GM23338 (cell line): ENCODE measurements at places on chromosomes 11 and 22.

DNA sequence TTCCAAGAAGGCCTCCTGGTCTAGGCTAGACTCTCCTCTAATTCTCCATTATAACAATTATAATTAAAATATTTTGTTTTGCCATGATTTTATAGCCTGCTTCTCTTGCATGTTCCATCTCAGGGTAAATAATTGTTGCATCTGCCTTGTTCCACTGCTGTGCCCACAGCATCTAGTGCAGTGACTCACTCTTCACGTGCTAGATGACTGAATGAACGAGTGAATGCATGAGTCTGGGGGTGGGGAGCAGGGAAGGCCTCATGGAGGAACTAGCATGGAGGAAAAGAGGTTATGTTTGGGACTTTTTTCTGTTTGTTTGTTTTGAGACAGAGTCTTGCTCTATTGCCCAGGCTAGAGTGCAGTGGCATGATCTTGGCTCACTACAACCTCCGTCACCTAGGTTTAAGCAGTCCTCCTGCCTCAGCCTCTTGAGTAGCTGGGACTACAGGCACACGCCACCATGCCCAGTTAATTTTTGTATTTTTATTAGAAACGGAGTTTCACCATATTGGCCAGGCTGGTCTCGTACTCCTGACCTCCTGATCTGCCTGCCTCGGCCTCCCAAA lies 5.2 kb upstream of the OAF start:
- no peak for DNase-seq

- DNase-seq = no peak
Measured at GRCh38 chr11:64880240-64881001, 2.0 kb upstream of the EHD1 start.

DNA sequence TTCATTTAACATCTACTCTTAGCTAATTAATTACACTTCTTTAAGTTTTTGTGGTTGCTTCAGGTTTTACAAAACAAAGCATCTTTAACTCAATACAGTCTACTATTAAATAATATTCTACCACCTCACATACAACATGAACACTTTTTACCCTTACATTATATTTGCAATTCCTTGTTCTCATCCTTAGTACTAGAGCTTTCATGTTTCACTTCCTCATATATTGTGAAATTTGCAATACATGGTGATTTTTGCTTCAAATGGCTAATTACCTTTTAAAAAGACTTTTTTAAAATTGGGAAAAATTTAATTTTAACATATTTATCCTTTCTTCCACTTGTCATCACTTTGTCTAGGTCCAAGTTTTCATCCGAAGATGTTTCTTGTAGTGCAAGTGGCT lies 37.5 kb downstream of the RSF1 start:
- DNase-seq = no peak

DNA sequence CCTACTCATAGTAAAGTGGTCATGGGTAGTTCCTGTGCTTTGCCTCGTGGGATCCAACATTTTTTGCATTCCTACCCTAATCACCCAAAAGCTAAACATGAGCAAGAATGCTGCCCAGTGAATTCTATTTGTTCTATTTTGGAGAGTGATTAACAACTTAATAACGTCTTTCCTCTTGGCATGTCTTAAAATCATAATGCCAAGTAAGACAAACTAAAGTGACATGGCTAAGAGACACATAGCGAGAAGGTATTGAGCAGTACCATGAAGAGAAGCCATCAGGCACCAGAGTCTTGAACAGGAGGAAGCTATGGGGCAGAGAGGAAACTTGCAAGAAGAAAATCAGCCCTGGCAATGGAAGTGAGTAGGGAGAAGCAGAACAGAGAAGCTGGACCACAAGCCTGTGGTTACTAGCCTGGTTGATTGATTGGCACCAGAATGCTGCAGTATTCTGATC lies 32.0 kb downstream of the EXPH5 start:
- DNase-seq = no peak

- peak; percentile 82 for DNase-seq
Measured at GRCh38 chr22:37198258-37199102, 10.4 kb upstream of the C1QTNF6 start.

DNA sequence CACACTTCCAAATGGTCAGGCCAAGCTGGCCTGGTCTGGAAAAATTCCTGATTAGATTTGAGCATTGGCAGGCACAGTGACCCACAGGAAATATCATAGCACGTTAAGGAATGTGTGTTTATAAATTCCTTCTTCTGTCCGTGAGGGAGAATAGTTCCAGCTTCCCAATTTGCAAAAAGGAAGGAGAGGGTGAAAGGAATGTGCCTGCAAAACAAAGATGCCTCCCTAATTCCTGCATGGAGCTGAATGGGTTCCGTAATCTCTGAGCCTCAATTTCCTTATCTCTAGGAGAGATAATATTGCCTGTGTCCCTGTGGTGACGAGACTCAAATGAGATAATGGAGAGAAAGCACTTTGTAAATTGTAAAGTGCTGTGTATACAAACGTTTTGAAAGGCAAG lies 105.1 kb downstream of the FEZ1 start:
- peak; percentile 55 for DNase-seq

DNA sequence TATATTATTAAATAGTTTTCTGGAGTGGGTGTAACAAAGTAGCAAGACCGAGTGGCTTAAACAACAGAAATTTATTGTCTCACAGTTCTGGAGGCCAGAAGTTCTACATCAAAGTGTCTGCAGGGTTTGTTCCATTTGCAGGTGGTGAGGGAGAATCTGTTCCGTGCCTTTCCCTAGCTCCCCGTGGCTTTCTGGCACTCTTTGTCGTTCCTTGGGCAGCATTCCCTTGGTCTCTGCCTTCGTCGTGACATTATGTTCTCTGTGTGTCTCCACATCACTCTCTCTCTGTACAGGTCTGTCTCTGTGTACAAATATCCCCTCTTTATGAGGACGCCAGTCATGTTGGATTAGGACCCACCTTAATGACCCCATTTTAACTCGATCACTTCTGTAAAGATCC lies 38.2 kb downstream of the LDLRAD3 start:
- DNase-seq = no peak

DNA sequence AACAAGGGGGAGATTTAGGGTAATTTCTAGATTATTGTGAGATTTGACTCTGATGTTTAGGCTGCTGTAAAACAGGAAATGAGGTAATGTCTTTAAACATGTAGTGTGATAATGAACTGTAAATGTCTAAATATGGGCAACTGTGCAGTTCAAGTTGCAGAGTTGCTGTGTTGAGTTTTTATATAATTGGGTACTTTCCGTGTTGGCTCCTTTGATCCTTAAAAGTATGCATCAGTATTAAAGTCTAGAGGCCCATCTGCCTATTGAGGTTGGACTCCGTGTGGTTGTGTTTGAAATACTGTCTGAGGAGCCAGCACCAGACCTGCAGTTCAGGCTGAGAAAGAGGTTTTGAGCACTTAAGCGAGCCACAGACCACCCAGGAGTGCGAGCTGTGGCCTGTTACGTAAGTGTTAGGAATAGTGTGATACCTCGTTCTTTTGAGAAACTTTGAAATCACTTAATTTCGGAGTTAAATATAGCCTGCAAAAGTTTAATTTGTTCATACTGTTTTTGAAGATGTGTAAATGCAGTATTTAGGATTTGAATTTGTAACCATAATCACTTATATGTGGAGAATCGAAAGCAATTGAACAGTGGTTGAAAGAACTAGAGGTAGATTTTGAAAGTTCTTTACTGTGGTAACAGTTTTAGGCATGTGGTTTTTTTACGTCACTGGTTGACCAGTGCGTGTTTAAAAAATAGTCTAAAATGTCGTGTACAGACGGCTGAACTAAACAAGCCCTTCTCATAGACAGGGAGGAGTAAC lies 9.0 kb downstream of the FAM118A start:
- peak; percentile 20 for DNase-seq

DNA sequence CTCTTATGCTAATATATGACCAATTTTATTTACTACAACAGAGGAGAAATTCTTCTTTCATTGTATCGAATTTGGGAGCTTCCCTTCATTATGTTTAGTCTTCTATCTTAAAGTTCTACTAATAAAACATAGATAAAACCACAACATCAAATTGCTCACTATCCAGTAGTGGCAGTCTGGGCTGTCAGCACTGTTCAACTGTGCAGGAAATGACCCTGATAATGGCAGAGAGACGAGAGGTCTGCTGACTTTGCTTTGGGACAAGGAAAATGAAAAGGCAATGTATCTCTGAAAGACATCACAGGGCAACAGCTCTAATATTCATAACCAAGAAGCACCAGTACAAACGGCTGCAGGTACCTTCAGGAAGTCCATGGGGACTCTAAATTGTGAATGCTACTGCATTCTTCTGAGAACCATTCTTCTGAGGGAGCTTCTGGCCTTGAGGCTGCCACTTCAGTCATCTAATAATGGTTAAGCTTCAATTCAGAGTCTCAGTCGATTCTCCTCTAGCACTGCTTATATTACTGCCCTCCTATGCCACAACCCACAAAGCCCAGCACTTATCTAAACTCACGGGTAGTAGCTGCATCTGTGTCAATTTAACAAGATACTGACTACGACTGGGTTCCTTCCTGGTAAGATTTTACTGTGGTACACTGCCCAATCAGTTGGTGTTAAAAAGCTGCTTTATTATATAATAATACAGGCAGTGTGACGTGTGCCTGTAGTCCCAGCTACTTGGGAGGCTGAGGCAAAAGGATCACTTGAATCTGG lies 44.2 kb downstream of the CKAP5 start:
- DNase-seq = no peak

GRCh38 chr11:19772480-19772879 lies 59.8 kb downstream of the NAV2 start:
- DNase-seq = peak; percentile 93

DNA sequence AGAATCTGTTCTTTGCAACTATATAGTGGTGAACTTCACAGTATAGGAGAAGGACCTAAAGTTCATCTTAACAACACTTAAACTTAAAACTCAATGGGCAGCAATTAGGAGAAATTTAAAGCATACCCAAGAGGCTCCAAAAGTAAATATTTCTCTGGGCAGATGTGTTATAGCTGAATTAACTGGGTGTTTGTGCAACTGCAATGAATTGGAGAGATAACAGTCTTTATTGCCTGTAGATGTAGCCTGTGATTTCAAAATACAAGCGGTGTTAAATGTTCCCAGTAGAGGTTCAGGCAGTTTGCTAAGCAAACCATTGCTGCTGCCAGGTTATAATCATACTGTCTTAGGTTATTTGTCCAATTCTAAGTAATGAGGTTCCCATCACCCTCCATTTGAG lies 294.1 kb upstream of the MTNR1B start:
- DNase-seq = no peak

- DNase-seq = no peak
Measured at GRCh38 chr11:128409476-128409875, 177.9 kb downstream of the ETS1 start.

DNA sequence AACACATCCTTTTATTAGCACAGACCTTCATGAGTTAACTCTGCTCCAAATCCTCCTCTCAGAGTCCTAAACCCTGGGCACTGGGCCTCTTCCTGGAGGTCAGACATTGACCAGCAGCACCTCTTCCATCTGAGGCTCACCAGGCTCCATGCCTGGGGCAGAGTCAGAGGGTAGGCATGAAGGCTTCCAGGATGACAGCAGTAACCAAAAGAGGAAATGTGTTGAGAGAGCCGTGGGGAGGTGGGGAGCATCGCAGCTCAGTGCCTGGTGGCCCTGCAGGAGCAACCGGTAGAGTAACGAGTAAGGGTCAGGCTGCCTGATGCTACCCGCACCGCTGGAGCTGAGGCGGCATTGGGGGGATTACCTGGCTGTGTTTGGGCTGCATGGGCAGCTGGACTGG lies 9.4 kb upstream of the NAV2 start:
- DNase-seq = no peak

DNA sequence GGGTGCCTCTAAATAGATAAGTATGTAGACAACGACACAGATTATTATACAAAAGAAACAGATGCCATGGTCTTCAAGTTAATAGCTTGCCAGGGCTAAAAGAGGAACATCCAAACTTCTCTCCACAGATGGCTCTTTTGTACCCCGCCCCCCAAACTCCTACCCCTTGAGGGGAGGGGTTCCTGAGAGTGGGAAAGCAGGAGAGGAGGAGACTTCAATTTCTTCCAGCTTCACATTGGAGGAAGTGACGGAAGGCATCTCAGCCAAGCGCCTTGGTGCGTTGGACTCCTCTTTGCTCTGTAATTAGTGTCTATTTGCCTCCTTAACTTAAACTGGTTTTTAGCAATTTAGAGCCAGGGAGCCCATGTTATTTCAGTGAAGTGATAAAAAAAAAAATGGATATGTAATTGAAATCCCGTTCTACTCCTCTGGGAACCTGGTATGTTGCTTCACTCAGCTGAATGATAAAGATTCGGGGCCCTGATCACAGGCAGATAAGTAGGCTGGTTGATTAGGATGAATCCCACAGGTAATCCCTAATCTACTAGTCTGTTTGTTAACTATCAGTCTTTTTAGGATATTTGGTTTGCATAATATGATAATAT lies 580.9 kb upstream of the CADM1 start:
- DNase-seq = no peak

GRCh38 chr11:33116535-33116934 lies 44.7 kb downstream of the CSTF3 start:
- no peak for DNase-seq

GRCh38 chr22:20258584-20259326 lies 9.4 kb downstream of the RTN4R start:
- DNase-seq = peak; percentile 45

DNA sequence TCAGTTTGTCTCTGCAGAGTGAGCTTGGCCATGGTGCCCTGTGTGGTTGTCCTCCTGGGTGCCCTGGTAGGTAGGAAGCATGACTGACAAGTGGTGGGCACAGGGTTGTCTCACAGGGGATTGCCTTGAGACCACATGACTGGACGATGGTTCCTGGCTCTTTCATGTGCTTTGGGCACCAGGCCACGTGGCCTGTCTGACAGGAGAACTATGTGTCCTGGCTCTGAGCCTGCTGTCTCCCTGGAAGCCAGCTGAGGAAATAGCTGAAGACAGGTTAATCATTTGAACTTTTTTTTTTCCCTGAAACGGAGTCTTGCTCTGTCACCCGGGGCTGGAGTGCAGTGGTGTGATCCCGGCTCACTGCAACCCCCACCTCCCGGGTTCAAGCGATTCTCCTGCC lies 93.2 kb downstream of the LDLRAD3 start:
- no peak for DNase-seq

DNA sequence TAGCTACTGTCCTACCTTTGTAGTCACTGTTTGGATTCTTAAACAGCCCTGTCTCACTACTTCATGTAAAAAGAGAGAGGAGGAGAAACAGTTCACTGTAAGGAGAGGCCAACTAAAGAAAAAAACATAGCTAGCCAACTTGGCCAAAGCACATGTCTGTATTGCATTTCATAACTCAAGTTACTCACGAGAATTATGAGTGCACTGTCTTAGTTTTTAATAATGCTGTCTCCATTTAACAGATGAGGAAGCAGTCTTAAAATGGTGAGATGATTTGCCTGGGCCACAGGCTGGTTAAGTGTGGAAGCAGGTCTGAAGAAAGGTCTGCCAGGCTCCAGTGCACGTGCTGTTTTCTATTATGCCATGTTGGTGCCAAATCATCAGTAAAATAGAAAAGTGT lies 104.5 kb downstream of the UVRAG start:
- DNase-seq = no peak

GRCh38 chr22:50504369-50505211 lies 2.9 kb downstream of the LMF2 start:
- DNase-seq = no peak

GRCh38 chr22:31239771-31240370 lies 27.8 kb downstream of the LIMK2 start:
- no peak for DNase-seq

- DNase-seq = no peak
Measured at GRCh38 chr22:24510637-24511625, 15.8 kb downstream of the UPB1 start.
